Thoracic aorta (tissue), 2 donors: ENCODE measurements at places on chromosomes 11 and 22.

DNA sequence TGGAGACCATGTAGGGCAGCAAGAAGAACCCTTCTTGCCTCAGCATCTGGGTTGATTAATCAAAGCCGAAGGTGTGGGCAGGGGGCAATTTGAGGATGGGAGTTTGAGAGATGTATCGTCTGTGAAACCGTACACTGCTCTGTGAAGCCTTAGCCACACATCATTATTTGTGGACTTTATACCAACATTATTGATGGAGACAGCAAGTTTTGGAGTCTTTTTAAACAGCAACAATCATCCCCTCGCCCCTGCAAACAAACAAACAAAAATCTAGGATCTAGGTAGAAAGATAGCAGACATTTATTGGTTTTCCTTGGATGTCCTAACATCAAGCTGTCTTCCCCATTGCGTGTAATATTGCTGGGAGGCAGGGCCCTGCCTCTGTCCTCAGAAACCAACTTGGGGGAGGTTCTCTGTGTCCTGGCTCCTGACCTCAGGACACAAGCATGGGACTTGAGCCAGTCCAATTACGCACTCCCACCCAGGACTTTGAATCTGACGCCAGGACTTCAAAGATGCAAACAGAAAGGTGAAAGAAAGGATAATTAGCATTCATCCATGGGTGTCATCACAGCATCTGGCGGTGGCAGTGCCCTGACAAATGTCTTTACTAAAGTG, 61.6 kb upstream of the PLET1 start:
- DNase-seq: no peak

DNA sequence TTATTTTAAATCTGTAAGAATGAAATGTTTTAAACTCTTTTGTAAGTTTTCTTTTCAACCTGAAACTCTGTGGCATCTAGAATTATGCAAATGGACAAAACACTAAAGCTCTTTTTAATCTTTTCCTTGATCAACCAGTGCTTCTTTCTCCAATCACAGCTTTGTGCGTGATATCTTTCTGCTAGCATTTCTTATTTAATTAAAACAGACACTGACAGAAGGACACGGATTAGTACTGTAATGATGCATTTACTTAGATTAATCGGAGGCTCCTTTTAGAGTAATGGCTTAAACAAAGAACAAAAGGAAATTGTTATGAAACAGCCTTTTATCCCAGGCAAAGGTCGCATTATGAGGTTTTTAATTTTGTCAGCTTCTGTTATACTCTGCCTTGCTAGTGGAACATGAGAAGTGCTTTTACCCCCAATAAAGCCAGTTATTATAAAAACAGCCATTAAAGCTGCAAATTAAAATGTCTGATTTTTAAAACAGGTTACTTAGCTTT, 48.5 kb upstream of the SOX6 start:
- DNase-seq: no peak

- DNase-seq: no peak
These were observed 106.2 kb downstream of the ABTB2 start for GRCh38 chr11:34251589-34251980.

- DNase-seq: no peak
These were observed 51.9 kb downstream of the HIPK3 start for GRCh38 chr11:33309118-33309517.

- no peak for DNase-seq
These were observed 821 bp downstream of the CELF1 start for GRCh38 chr11:47552056-47552565.

- DNase-seq: no peak
These were observed 18.8 kb upstream of the AMOTL1 start for GRCh38 chr11:94749369-94749768.

DNA sequence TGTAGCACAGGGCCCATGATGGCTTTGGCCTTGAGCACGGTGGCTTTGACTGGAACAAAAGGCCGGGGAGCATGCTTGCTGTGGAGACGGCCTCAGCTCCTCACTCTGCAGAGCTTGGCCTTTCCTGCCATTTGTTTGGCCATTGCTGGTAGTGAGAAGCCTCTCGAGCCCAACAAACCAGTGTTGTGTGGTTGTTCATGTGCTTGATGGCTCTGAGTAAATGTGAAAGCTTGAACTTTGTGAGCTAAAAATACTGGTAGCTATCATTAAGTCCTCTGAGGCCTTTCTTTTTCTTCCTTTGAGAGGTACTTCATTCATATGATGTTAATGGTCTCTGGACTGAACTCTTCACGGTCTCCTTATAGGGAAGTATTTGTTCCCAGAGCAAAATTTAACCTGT, 39.6 kb downstream of the NAT10 start:
- DNase-seq: no peak

GRCh38 chr11:108223348-108224149, 682 bp downstream of the ATM start:
- DNase-seq: no peak

- no peak for DNase-seq
These were observed 19.1 kb downstream of the ABCC8 start for GRCh38 chr11:17457396-17458173.

GRCh38 chr11:36281850-36282249, 7.4 kb downstream of the COMMD9 start:
- DNase-seq: no peak

DNA sequence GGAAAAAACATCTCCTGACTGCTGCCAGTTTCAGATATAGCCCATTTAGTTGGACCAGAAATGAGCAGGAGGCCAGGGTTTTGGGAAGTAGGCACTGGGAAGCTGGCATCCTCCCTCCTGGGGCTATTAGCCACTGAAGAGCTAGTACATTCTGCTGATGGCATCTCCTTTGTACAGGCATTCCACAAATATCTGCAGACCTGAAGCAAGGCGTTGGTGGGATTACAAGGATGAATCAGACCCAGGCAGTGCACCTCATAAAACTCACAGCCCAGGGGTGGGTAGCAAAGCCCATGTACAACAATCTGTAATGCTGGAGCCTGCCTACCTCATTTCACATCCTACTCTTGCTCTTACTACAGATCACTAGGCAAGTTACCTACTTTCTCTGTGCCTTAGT, 27.5 kb upstream of the POU2AF1 start:
- no peak for DNase-seq

GRCh38 chr11:64103277-64103985, 62.5 kb downstream of the MACROD1 start:
- DNase-seq: no peak

- no peak for DNase-seq
These were observed 22.8 kb downstream of the PITPNB start for GRCh38 chr22:27896245-27896644.
